Fibroblast of the conjunctiva (primary cell): ENCODE measurements at places on chromosomes 4 and X.

DNA sequence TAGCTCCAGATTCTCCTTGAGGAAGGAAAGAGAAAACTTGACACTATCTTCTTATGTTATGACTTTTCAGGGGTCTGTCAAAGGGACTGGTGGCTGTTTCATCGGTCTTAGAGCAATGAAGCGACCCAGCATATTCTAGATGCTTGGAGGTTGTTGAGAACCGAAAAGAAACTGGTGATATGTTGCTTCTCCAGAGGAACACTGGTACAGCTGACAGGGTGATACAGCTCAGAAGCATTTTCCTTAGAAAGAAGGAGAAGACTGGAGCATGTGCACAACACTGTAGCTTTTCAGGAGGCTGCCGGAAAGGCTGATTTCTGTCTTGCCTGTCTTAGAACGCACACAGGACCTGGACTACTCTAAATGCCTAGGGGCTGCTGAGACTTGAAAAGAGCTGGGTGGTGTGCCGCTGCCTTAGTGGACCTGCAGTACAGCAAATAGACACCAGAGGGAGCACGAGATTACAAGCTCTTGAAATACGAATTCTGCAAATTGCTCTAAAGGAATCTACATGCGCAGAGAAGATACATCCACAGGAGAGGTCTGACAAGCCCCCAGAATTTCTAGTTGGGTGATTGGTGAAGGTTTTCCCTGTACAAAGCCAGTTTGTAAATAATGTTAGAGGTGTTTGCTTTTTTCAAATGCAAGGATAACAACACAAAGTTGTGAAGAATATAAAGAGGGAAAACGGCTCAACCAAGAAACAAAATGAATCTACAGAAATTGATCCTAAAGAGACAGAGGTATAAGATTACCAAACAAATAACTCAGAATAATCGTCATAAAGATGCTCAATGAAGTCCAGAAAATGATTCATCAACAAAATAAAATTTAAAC is 223.1 kb upstream of the DMD start:
- peak; percentile 30 for DNase-seq

DNA sequence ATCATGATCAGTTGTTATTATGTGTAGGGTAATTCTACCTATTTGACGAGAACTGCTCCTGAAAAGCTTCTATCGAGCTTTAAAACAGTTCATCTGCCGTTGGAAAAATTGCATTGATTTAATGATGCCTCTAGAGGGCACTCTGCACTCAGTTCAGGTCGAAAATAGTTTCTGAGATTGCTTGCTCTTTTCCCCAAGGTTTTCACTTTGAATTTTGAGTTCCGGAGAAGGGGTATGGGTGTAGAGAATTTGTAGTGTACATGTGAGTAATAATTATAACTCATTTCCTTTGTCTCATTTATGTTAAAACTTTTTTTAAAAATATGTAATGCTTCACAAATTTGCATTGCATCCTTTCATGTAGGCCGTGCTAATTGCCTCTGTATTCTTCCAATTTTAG is 28.4 kb upstream of the TNIP3 start:
- DNase-seq, result peak; percentile 23

GRCh38 chrX:135931644-135932487 is 38.4 kb downstream of the SAGE1 start:
- peak; percentile 10 for DNase-seq

GRCh38 chr4:95058991-95059390 is 301.2 kb downstream of the BMPR1B start:
- no peak for DNase-seq

GRCh38 chrX:70437011-70437410 is 7.6 kb upstream of the DLG3 start:
- no peak for DNase-seq

DNA sequence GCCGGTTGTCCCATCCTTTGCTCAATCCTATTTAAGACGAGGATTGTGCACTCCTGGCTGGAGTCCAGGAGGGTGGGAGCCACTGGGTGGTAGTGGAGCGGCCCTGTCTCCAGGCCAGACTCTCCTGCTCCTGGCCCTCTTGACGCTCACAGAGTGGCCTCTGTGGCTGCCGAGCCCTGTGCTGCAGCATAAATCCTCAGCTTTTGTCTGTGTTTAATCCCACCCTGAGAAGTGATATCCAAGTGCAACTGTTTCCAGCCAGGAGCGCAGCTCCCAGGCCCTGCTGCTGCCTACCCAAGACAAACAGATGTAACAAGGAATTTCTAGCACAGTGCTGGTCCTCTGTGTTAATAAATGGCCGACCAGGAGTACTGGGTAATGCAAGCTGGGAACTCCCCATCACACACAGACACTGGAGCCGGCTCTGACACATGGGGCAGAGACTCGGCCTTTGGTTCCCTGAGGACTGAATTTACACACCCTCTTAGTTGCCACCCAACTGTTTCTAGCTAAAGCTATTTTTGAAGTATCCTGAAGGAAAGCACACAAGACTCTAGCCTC is 85.3 kb downstream of the GATB start:
- no peak for DNase-seq

GRCh38 chr4:147782087-147782781 is 50.3 kb downstream of the ARHGAP10 start:
- DNase-seq, result no peak

DNA sequence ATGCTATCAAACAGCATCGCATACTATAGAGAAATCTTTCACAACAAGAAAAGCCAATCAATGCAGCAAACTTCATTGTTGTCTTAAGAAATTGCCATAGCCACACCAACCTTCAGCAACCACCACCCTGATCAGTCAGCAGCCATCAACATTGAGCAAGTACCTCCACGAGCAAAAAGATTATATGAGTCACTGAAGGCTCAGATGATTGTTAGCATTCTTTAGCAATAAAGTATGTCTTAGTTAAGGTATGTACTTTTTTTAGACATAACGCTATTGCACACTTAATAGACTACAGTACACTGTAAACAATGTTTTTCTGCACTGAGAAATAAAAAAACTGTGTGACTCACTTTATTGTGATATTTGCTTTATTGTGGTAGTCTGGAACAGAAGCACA is 37.8 kb upstream of the FUNDC1 start:
- peak; percentile 14 for DNase-seq

DNA sequence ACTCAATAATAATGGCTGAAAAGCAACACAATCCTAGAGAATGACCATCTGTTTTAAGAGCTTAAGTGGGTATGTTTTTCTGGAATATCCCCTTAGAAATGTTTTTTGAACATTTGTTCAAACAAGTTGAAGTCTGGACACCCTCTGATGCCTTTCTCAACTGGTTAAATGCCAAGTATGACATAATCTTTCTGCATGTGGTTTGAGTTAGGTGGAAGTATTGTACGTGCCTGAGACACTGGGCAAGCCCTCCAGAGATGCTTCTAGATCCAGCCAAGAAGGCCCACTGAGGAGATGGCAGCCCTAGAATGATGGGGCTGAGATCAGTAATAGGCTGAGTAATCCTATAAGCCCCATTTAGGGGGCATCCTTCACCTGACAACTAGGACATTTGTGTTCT is 493.1 kb downstream of the MAGEE1 start:
- DNase-seq, result no peak

- DNase-seq, result no peak
These were observed 1937.8 kb downstream of the PCDH7 start for GRCh38 chr4:32658019-32658418.

DNA sequence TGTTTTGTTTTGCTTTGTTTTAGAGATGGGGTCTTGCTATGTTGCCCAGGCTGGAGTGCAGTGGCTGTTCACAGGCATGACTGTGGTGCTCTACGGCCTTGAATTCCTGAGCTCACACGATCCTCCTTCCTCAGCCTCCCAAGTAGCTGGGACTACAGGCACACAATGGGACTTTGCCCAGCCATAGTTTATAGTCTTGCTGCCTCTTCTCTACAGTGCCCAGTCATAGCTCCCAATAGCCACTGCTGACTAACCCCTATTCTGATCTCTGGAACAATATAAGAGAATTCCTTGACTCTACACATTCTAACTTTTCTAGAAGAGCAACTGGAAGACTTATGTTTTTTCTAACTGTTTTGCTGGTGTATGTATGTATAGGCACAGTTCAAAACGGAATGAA is 319.2 kb downstream of the PCDH7 start:
- DNase-seq, result no peak

DNA sequence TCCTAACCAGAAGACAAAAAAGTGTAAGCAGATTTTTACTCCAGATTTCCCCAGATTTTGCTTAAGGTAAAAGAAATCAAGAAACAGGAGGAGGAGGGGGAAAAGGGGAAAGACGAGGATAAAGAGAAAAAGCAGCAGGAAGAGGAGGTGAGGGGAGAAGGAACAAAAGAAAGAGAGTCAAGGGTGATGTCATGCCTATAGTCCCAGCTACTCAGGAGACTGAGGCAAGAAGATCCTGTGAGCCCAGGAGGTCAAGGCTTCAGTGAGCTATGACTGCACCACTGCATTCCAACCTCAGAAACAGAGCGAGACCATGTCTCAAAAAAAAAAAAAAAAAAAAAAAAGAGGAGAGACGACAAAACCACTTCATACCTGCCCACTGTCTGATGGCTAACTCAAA is 12.0 kb upstream of the PKD2 start:
- DNase-seq, result no peak

DNA sequence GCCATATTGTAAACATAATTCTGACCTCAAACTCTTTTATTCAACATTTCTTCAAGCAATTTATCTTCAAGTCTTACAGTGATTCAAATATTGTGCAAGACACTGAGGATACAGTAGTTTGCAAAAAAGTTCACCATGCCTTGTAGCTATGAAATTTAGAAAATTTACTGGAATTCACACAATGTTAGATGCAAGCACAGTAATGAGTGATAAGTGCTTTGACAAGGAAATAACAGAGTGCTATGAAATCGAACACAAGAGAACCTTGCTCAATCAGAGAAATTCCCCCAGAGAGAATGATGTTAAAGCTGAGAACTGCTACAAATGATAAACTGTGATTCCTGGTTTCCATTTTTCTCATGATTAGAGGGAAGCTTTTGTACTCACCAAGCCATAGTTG is 952.9 kb downstream of the FAT4 start:
- peak; percentile 10 for DNase-seq

GRCh38 chrX:68443155-68443868 is 10.0 kb upstream of the OPHN1 start:
- no peak for DNase-seq

GRCh38 chr4:183326853-183327252 is 4.6 kb upstream of the CLDN24 start:
- no peak for DNase-seq

- no peak for DNase-seq
These were observed 13.7 kb downstream of the STAG2 start for GRCh38 chrX:123975180-123975579.
